ENCODE measurements at places on chromosomes 11 and 22. TPM values are rescaled to one million over a fixed set of nuclear protein-coding genes. Genes with fewer than 3 reads are reported as not detected.

GRCh38 chr11:7670641-7671040 lies 2.7 kb downstream of the CYB5R2 start:
- DNase-seq, result no peak

SCGB1D2 gene
- polyA plus RNA-seq, result not detected

- no peak for DNase-seq
Observed at GRCh38 chr11:124394408-124394807, 4.4 kb downstream of the OR8B3 start.

GRCh38 chr11:33667819-33668467 lies 32.7 kb downstream of the C11orf91 start:
- no peak for DNase-seq

SLC25A45 gene
- polyA plus RNA-seq, result 18.0 TPM

CATSPERZ gene
- not detected for polyA plus RNA-seq

- no peak for DNase-seq
Observed at GRCh38 chr11:134479206-134480135, 67.4 kb upstream of the B3GAT1 start.

SCGB1C1 gene
- polyA plus RNA-seq, result not detected

CWF19L2 gene
- 10.3 TPM for polyA plus RNA-seq

PISD gene
- 17.0 TPM for polyA plus RNA-seq

DNA sequence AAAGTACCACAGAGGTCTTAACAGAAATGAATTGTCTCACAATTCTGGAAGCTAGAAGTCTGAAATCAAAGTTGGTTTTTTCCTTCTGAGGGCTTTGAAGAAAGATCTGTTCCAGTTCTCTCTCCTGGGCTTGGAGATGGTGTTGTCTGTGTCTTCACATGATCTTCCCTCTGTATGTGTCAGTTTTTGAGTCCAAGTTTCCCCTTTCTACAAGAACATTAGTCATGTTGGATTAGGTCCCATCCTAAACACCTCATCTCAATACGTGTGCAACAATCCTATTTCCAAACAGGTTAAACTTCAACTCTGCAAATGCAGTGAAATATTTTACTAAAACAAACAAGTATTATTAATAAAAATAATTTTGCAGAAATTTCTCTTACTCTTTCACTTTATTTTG lies 3.1 kb upstream of the PTS start:
- no peak for DNase-seq

DNA sequence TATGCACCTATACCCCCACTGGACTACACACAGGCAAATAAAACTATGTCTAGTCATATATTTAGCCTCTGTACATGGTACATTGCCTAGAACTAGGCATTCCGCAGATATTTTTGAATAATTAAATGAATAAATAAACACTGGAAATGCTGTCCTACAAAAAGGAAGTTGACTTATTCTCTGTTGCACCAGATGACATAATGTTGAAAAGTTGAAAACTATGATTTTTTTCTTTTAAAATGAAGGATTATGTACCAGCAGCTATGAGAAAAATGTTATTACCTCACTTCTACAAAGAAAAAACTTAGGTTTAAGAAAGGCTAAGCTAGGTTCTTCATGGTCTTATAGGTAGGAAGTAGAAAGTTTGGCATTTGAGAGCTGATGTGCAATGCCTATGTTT lies 856.6 kb downstream of the METTL15 start:
- no peak for DNase-seq

- DNase-seq, result no peak
Observed at GRCh38 chr22:46230262-46230901, 19.7 kb downstream of the CDPF1 start.

Data from naive B cell (primary cell).